ENCODE measurements at places on chromosomes 1 and 21.

DNA sequence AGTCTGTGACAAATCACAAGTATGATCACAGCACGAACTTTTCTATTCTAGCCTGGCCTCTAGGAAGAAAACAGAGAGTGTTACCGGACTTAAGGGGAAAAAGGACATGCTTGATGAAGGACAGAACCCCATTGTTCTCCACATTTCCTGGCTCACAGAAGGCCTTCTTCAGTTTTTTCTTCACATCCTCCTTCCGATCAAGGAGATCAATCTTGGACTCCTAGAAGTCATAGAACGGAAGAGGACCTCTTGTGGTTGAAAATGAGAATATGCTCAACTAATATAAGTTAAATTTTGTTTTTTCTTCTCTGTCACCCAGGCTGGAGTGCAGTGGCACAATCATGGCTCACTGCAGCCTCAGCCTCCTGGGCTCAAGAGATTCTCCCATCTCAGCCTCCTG is 30.3 kb downstream of the YARS1 start:
- no peak for DNase-seq

GRCh38 chr1:212451416-212452322 is 18.9 kb downstream of the NENF start:
- no peak for DNase-seq

DNA sequence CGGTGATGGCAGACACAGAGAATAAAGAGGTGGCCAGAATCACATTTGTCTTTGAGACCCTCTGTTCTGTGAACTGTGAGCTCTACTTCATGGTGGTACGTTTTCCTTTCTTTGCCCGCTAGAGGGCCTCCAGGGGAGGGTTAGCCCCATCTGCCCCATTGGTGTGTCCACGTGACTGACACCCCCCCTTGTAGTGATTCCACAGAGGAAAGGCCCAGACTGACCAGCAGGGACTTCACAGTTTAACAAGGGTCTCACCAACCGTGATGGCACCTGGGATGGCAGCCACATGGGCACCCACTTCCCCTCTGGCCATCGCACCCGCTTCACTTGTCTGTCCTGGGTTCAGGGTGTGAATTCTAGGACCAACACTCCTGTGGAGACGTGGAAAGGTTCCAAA is 22.3 kb upstream of the SARS1 start:
- DNase-seq = no peak

DNA sequence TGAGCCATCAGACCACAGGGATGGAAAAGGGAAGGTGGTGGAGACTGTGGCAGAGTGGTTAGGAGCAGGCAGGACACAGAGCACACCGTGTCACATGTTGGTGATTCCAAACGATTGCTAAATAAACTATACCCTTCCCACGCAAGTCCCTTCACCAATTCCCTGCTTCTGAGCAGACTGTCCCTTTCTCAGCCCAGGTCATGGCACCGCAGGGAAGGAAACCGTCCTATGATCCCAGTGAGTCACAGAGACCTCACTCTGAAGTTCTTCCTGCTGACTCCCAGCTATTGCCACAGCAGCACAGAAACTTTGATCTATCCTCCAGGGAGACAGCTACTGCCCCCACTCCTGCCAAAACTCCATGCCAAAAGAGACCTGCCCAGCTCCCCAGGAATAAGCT is 19.2 kb downstream of the RIMS3 start:
- DNase-seq = no peak

GRCh38 chr1:91876781-91877573 is 9.0 kb downstream of the TGFBR3 start:
- no peak for DNase-seq

GRCh38 chr1:63746129-63746864 is 27.5 kb upstream of the ROR1 start:
- DNase-seq = no peak

DNA sequence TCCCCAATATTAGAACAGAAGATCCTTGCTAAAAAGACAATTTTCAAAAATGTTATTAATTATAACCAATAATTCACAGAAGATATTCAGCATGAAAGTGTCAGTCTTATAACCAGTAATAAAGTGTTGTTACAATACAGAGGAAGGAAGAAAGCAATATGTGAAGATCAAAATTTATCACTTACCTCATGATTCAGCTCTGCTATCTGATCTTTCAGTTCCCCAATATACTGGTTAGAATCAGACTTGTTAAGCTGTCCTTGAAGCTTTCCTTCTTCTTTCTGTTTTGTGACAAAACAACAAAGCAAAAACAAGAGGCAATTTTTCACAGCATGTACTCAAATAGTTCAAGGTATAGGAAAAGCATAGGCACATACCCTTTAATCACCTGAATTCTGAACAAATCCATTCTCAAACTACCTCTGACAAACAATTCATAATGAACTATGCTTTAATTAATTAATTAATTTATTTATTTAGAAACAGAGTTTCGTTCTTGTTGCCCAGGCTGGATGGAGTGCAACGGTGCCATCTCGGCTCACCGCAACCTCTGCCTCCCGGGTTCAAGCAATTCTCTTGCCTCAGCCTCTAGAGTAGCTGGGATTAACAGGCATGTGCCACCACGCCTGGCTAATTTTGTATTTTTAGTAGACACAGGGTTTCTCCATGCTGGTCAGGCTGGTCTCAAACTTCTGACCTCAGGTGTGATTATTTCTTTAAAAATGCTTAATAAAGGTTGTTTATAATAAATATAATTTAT is 76.9 kb upstream of the GFI1 start:
- DNase-seq = no peak

DNA sequence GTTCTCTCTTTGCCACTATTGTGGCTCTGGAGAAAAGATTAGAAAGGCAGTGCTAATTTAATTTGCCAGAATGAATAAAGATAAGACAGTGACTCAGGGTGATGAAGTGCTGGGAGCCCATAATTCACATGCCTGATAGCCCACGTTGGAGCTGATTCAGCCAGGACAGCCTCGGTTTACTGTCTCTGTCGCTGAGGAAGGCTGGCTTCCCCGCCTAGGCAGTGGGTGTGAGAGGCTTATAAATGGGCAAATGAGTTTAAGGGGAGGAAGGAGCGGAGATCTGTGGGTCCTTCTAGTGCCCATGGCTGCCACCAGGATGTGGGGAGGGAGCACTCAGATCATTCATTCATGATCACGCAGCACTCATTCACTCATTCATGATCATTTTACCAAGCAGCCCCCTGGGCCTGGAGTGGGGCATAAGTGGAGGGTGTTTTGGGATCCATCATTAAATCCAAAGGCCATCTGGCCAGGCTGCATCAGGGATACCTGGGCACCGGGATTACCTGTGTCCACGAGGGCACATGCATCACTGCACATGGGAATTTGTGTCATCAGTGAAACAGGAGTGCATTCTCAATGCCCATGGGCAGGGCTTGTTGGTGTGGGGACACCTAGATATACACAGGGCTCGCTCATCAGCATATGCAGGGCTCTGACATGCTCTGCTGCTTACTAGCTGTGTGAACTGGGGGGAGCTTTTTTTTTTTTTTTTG is 315.4 kb downstream of the MATN1 start:
- no peak for DNase-seq

DNA sequence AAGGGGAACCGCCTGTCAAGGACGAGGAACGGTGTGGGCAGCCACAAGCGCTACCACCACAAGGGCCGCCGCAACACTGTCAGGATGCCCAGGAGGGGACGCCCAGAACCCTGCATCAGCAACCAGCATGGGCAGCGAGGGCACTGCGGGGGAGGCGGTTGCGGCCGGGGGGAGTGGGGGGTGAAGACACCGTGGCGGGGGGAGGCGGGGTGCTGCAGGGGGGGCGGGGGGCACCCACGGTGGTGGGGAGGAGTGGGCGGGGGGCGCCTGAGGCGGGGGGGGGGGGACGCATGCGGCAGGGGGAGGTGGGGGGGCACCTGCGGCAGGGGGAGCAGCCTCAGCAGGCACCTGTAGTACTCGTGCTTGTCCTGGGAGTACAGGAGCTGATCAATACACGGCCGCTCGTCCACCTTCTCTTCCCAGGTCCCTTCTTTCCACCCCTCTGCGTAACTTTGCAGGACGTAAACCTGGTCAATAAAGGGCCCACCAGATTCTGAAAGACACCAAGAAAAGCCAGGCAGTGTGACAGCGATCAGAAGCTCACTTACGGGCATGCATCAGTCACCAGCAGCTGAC is 4.6 kb downstream of the POFUT2 start:
- no peak for DNase-seq

DNA sequence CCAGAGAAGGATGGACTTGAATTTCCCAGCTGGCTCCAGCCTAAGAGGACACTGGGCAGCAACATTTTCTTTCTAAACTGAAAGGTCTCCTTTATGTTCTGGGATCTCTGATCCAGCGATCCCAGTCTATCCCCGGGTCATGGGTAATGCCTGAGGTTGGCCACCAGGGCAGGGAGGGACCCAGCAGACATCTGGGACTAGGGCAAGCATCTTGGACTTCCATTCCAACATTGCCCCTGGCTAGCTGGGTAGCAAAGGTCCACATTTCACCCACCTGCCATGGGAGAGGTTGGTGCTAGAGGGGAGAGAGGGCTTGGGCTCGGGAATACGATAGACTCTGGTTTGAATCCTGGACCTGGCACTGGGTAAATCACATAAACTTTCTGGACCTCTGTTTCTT is 84.6 kb downstream of the LRRN2 start:
- DNase-seq = no peak

DNA sequence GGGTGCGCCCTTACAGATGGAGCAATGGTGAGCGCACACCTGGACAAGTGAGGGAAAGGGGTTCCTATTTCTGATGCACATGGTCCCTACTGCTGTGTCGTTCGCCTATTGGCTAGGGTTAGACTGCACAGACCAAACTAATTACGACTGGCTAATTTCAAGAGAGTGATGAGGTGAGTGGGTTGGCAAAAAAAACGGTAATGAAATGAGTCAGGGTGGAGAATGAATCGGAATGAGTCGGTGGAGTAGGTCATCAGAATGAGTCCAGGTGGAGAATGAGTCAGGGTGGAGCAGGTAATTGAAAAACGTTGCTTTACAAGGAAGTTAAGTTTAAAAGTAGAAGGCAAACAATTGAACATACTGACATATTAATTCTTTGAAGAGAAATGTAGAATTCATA is 79.8 kb downstream of the WDR4 start:
- no peak for DNase-seq

- peak; percentile 71 for DNase-seq
These were observed 782 bp downstream of the PCAT6 start for GRCh38 chr1:202811296-202812175.

- DNase-seq = no peak
These were observed 118.2 kb downstream of the RRAGC start for GRCh38 chr1:38741341-38741740.

DNA sequence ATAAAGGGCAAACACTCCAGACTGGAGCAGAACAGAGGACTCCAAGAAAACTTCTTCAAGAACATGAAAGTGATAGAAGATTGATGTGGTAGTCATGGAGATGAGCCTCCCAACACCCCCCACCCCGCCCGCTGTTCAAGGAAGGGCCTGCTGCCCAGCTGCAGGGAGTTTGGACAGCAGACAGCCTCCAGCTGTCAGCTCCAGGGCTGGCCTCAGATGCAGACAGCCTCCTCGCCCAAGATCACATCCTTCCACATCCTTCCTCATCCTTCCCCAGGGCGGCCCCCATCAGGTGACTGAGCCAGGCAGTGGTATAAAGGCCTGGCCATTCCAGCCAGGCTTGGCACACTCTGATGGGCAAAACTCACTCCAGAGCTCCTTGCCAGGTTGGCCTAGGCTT is 24.6 kb downstream of the HMGN2 start:
- DNase-seq = no peak

DNA sequence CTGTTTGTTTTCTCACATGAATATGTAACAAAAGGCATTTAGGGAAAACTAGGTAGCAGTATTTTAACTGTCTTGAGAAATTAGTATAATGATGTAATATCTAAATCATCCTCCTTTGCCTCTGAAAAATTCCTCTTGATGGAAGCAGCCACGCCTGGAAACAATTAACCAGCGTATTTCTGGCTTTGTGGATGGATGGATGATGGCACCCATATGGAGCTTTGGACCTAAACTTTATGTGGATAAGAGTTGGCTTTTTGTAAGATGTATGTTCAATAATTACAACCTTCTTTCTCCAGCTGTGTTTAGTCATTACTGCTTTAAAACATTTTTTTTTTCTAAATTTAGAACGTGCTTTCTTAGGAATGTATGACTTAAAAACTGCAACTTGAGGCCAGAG is 12.7 kb downstream of the CDCA8 start:
- no peak for DNase-seq

DNA sequence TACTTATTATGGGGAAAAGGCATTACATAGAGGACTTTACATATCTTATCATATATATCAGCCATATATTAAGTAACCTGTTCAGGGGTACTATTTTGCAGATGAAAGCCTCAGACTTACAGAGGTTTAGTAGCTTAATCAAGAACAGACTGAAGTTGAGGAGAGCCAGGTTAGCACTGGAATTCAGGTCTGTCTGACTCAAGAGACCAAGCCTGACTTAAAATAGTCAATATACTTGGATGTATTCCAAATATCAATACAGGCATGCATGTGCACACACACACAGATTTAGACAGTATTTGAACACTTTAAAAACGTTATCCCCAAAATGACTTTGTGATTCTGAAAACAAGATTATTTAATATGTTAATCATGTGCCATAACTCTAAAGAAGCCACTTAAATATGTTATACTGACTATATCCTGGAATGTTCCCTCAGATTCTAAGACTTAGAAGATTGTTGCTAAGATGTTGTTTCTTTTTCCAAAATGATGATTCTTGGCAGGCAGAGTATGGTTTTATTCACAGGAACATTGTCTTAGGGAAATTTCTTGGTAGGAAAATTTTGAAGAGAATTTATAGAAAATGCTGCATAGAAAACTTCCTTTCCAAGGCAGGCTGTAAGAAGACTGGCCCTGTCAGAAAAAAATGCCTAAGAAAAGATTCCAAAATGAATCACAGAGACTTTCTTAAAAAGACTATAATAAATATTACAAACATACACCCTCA is 61.6 kb downstream of the ADAMTS1 start:
- DNase-seq = no peak

DNA sequence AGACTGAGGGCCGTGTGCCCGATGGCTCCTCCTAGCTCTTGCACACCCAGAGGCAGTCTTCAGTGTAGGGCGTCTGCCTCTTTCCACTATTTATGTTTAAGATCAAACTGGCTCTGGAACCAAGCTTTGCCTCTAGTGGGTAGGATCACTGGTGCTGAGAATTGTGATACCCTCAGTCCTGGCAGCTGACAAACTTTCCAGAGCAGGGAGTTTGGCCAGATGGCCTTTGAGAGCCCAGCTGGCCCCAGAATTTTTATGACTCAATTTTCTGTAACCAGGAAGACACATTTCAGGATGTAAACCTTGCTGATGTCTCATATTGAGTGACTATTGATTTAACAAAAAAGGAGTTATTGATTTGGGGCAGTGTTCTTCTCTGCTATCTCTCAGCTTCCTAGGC is 6.7 kb downstream of the COQ8A start:
- no peak for DNase-seq
